Kasumi-1 (cell line): ENCODE measurements at places on chromosomes 3 and 15.

- no peak for DNase-seq
These were observed 41.0 kb downstream of the GPR160 start for GRCh38 chr3:170078620-170079281.

DNA sequence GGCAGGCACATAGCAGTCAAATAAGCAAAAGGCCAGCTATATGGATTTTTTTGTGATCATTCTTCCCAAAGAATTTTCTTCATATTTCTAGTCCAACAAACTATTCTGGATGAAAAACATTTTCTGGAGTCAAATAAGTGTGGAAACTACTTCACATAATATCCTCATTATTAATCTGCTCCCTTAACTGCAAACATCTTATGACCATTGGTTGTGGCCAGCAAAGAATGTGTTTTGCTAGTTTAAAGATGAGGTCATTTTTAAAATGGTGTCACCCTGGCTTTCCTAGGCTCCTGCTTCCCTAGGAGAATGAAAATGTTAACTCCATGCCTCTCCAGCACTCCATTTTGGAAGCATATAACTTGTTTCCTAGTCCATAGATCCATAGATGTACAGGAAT is 118.8 kb downstream of the SST start:
- DNase-seq = no peak

- DNase-seq = no peak
These were observed 387.0 kb upstream of the PROK2 start for GRCh38 chr3:72171946-72172345.

DNA sequence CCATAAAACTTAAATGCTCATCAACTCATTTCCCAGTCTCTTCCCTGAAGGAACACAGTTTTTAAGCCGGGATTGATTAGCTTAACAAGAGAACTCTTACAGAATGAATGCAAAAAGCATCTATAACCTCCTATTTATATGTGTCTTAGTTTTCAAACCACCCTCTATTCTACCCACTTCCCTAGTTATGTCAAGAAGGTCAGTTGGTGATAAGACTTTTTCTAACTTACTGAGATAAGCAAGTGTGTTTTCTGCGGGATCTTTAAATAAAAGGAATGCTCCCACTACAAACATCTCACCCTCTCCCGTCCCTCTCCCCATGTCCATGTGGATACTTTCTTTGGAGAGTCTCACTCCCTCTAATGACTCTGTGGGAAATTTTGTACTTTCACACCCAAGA is 218.5 kb downstream of the SV2B start:
- DNase-seq = no peak

DNA sequence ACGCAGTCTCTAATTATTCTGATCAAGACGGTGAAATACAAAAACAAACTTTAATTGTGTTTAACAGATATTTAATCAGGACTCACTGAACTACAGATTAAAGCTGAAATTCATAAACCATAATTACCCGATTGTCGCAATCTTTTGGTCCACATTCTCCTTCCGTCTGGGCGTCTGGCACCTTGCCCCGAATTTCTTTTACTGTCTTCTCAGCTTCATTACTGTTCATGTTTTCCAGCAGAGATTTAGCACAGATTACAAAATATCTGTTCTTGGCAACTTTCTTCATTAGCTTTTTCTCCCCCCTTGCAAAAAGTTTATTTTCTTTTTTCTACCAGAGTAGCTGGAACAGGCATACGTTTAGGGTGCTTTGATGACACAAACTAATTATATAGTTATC is 271.4 kb downstream of the TIGIT start:
- DNase-seq = no peak
